ENCODE measurements at places on chromosomes 12 and 14. TPM values are rescaled to one million over a fixed set of nuclear protein-coding genes. Genes with fewer than 3 reads are reported as not detected.

ESPL1 gene
- 0.59 TPM for total RNA-seq

TGM1 gene
- total RNA-seq: 11.9 TPM

CDCA3 gene
- total RNA-seq: 1.7 TPM

CCNB1IP1 gene
- total RNA-seq: 52.9 TPM

KRT75 gene
- not detected for total RNA-seq

SMCO2 gene
- total RNA-seq: not detected

SERPINA9 gene
- total RNA-seq: not detected

NKX2-8 gene
- total RNA-seq: not detected

TMTC1 gene
- total RNA-seq: 60.3 TPM

ZFHX2 gene
- 0.85 TPM for total RNA-seq

DNA sequence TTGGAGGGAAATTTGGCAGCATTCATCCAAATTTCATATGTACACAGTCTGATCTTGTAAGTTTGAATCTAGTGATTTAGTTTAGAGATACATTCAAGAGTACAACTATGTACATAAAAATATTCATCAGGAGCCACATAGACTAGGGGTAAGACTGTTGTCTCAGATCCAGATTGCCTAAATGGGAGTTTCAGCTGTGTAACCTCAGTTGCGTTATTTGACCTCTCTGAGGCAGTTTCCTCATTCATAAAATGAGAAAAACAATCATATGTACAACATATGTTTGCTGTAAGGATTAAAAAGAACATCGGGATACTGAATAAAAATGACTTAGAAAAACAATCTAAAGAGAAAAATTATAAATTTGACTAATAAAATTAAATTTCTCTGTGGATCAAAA, 577.5 kb downstream of the RPL10L start:
- no peak for DNase-seq

- no peak for DNase-seq
These were observed 115.6 kb downstream of the EGLN3 start for GRCh38 chr14:33835261-33835655.

- no peak for DNase-seq
These were observed 26.2 kb upstream of the PAWR start for GRCh38 chr12:79717006-79717405.

- no peak for DNase-seq
These were observed 9.7 kb upstream of the PPP1R12A start for GRCh38 chr12:79944565-79944964.

DNA sequence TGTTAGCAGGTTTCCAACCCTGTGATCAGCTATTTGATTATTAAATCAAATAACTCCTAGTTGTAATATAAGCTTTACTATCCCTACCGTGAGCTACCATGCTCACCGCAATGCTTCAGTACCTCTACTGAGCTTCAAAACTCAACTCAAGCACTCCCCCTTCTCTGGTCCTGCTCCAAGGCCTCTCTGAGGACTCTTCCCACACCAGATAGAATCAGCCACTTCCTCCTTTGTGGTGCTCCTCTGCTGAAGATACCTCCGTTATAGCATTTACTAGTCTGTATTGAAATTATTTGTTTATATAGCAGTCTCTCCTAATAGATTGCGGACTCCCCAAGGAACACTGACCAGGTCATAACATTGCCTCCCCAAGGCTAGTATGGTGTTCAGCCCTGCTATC, 17.5 kb downstream of the AREL1 start:
- DNase-seq: no peak

DNA sequence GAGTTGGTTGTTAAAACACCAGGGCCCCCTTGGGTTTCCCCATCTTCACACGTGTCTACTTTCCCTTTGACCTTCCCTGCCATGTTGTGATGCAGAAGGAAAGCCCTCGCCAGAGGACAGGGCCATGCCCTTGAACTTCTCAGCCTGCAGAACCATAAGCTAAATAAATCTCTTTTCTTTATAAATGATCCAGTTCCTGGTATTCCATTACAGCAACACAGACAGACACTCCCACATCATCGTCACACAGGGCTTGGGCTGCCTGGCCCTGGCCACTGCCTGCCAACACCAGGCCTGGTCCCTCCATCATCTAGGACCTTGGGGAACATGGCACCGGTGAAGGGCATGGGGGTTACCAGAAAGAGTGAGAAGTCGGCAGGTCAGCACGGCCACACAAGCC, 84.8 kb downstream of the DPF3 start:
- DNase-seq: no peak

DNA sequence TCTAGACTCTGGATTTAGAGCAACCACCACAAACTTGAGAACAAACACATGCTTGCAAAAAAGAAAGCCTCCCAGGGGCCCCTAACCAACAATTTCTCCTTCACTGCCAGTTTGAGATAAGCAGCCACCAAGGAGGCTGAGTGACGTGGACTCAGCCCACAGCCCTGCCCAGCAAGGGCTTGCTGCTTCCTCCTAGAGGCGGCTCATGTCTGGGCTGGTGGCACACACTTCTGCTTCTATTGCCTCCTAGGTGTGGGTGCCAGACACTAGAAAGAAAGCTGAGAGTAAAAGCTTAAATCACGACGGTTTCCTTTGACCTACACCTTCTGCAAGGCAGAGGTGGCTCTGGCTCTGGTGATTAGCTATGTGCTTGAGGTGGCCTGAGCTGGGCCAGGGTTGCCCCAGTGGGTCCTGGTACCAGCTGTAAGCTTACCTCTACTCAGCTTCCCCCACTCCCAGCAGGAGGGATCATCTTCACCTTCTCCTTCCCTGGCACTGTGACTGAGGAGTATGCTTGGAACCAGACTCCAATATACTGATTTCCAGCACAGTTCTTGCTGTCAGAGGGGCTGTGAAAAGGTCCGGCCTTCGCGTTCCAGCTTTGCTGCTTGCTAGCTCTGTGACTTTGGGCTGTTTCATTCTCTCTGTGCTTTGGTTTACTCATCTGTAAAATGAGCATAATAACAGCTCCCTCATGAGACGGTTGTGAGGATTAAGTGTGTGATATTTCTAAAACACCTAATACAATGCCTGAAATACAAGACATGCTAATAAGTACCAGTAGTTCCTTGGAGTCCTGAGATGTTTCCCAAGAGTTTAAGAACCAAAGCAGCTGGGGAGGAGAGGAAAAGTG, 89.7 kb upstream of the PARP11 start:
- no peak for DNase-seq

GRCh38 chr12:49294804-49295081, 204 bp upstream of the PRPH start:
- DNase-seq: no peak

DNA sequence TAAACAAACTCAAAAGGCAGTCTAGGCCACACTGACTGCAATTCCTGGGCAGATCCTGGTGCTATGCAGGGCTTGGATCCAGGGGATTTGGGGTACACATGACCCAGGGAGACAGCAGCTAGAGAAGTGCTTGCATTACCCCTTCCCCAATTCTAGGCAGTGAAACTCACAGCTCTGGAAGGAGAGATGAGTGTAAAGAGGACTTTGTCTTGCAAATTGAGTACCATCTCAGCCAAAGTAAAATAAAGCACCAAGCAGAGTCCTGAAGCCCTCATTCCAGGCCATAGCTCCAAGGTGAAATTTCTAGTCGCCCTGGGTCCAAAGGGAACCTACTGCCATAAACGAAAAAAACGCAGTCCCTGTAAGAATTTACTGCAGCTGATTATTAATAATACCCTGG, 644.9 kb upstream of the FLRT2 start:
- DNase-seq: no peak

DNA sequence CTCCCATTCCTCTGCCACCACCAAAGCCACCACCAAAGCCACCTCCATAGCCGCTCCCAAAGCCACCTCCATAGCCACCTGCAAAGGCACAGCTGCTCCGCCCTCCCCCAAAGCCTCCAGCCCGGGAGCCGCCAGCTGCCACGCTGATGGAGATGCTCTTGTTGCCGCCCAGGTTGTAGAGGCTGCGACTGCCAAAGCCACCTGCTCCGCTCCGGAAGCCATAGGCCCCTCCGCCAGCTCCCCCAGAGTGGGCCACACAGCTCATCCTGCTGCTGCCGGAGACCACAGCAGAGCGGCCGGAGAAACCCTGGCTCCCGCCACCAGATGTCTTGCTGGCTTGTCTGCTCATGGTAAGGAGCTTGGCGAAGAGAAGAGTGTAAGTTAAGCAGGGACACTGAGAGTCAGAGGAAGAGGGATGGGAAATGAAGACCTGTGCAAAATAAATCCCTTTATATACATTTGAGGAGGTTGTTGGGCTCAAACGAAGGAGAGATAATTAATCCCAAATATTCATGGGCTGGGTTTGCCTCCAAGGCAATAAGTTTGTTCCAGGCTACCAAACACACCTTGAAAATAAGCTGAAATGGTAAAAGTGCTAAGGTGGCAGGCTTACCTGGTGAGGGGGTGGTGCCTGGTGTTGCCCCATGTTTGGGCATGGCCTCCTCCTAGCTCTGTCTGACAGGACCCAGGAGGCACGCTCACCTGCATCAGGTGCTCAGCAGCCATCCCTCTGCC, at the start of gene KRT3:
TSS of gene KRT3 (minus strand) at position 424 of the 735 bp plus-strand sequence. CDS start at position 349, 75 bp downstream.
- no peak for DNase-seq

DNA sequence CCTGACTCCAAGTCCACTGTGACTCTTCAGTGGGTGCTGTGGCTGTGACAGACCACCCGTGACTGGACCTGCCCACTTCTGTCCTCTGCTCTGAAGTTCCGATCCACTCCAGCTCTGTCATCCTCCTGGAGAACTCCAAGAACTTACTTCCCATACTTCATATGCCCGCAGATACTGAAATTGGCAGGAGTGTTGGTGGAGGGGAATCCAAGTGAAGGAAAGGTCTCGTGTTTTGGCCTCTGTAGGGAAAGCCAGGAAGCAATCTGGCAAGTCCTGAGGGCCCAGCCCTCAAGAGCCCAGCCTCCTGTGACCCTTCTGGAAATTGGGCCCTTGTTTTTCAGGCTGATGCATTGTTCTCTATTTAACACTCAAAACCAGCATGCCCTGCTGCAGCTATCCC, 22.4 kb upstream of the FKBP4 start:
- no peak for DNase-seq

GRCh38 chr14:31965071-31965734, 111.9 kb upstream of the ARHGAP5 start:
- DNase-seq: no peak

DNA sequence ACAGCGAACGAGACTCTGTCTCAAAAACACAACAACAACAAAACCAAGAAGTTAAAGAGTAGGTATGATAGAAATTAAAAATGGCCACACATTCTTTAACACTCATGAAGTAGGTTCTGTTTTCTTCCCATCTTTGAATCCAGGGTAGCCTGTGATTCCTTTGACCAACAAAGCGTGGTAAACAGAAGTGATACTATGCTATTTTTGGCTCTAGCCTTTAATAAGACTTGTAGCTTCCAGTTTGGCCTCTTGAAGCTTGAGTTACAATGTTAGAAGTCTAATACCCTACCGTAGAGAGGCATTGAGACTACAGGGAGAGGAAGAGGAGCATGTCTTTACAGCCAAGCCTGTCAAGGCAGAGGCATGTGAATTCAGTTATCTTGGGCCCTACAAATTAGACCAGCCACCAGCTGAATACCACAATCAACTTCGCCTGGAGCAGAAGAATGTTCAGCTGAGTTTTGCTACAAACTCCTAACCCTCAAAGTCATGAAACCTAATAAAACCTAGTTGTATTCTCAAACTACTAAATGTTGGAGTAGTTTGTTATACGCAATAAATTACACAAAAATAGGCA, 4.9 kb upstream of the NEMF start:
- DNase-seq: no peak

All from right atrium auricular region (tissue), 2 donors.